ENCODE measurements at places on chromosomes 7 and 10.

DNA sequence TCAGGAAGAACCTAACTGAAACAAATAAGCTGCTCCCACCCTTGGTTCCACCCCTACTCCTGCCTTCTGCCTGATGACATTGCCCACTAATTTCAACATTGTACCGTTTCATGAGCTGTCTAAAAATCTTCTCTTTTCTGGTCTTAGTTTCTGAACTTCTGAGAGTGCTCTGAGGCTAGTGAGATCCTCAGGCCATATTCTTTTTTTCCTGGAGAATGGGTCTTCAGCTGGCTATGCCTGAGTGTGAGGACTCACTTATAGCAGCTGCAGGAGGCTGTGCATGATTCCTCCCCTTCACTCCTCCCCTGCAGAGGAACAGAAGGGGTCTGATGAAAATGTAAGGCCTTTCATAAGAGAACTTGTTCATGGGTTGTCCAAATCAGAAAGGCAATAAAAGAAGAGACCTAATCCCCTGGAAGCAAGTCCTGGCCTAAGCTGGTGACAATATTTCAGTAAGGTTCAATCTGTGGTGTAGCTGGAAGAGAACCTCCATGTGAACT, 11.1 kb downstream of the HOXA4 start:
- DNase-seq, result no peak

DNA sequence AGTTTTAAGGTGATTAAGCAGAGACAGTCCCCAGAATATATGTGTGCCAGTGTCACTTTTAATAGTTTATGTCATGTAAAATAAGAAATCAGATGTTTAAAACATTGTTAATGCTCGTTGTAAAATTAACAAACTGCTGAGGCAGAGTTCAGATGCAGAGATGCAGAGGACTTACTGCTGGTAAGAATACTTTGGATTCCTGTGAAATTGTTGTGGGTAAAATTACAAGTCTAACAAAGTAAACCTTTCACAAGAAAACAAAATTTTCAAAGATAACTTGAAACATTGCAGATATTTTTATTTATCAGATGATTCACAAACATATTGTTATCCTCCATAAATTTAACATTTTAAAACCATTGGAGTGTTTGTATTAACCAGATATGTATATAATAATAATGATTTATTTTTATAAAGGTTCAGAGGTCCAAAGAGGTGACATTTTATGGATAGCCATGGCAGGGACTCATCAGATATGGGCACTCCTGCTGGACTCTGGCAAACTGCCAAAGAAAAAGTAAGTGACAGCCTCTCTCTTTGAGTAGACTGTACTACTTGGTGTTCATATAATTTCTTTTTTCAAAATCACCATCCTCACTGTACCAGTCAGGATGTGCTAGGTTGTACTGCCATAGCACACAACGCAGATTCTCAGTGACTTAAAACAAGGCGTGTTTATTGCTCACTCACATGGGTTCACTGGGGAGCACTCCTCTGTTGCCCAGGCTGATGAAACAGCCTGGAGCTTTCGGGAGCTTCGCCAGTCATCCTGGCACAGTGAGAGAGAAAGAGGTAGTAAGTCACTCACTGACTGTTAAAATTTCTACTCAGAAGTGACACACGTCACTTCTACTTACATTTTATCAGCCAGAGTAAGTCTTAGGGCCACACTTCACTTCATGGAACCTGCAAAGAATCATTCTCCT, 43.5 kb downstream of the NHLRC2 start:
- no peak for DNase-seq

DNA sequence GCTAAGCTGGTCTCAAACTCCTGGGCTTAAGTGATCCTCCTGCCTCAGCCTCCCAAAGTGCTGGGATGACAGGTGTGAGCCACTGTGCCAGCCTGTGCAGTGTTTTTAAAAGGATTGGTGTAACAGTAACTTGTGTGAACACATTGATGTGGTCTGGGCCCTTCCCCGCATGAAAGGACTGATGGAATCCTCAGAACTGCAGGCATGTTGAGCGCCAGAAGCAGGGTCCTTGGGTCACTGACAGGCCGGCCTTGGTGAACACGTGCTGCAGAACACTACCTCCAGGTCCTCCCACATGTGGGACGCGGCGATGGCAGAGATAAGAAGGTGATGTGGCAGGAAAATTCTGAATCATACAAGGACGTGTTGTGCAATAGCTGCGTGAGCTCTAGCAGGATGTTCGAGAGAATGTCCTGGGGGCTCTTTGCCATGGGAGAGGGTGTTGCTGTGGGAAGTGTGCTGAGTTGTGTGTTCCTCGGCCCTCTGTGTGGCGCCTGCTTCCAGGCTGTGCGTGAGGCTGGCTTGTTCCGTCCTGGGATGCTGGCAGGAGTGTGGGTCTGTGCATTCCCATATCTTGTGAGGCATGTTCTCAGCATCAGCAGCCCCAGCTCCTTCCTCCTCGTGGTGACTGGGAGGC, 68.2 kb downstream of the DNAJB6 start:
- no peak for DNase-seq

GRCh38 chr10:34547291-34547690, 267.8 kb downstream of the PARD3 start:
- DNase-seq, result no peak

Measured in H9 (cell line).